ENCODE measurements at places on chromosomes 4 and X. TPM values are rescaled to one million over a fixed set of nuclear protein-coding genes. Genes with fewer than 3 reads are reported as not detected.

P2RY8 gene
- total RNA-seq, result 0.99 TPM

SERPINA7 gene
- total RNA-seq, result not detected

CT47B1 gene
- not detected for total RNA-seq

EVC gene
- total RNA-seq, result 24.5 TPM

SPANXN4 gene
- total RNA-seq, result not detected

All from skin of body (tissue), 3 donors.